ENCODE measurements at places on chromosomes 7 and 10. TPM values are rescaled to one million over a fixed set of nuclear protein-coding genes. Genes with fewer than 3 reads are reported as not detected.

The TMEM184A gene
- total RNA-seq, result 7.7 TPM

The OR2A1 gene
- not detected for total RNA-seq

The CCDC172 gene
- not detected for total RNA-seq

The FUOM gene
- total RNA-seq, result 16.1 TPM

The C10orf90 gene
- total RNA-seq, result 2.7 TPM

The ADCYAP1R1 gene
- total RNA-seq, result not detected

The HERPUD2 gene
- total RNA-seq, result 21.1 TPM

The PTPRE gene
- 5.7 TPM for total RNA-seq

The RPEL1 gene
- total RNA-seq, result not detected

All from A549 treated with Hydrocortisone at 1 μM for 4 hours (cell line).